Hepatic stellate cell (primary cell): ENCODE measurements at places on chromosomes 13 and 19.

GRCh38 chr13:85588359-85588758 lies 210.9 kb downstream of the SLITRK6 start:
- DNase-seq: no peak

DNA sequence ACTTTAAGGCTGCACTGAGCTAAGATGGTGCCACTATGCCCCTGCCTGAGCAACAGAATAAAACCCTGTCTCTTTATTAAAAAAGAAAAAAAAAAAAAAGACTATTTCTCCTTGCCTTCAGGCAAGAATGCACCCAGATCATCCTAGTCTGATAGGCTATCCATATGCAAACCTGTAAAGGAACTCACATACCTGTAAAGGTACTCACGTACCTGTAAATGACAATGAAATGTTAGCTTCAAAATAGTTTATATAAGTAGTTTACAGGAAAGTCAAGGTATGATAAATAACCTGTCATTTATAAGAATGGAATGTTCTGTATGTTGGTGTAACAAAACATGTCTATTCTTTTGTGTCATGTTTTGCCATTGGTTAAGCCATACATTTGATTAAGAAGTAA lies 86.3 kb downstream of the PIBF1 start:
- DNase-seq: no peak

DNA sequence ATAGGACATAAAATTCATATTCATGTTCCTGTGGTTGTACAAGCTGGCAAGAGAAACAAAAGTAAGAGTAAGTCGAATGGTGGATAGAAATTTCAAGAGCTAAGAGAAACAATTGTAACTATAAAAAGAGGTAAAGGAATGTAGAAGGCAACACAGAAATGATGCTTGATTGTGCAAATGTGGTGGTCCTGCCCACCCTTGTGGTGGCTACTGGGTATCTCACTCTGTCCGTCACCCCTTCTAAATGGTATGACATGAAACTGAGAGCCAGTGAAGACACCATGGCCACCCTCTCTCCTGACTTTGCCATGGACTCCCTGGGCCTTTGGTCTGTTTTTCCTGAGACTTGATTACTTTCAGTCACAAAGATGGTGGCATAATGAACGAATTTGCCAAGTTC lies 925.9 kb upstream of the SLITRK6 start:
- no peak for DNase-seq

DNA sequence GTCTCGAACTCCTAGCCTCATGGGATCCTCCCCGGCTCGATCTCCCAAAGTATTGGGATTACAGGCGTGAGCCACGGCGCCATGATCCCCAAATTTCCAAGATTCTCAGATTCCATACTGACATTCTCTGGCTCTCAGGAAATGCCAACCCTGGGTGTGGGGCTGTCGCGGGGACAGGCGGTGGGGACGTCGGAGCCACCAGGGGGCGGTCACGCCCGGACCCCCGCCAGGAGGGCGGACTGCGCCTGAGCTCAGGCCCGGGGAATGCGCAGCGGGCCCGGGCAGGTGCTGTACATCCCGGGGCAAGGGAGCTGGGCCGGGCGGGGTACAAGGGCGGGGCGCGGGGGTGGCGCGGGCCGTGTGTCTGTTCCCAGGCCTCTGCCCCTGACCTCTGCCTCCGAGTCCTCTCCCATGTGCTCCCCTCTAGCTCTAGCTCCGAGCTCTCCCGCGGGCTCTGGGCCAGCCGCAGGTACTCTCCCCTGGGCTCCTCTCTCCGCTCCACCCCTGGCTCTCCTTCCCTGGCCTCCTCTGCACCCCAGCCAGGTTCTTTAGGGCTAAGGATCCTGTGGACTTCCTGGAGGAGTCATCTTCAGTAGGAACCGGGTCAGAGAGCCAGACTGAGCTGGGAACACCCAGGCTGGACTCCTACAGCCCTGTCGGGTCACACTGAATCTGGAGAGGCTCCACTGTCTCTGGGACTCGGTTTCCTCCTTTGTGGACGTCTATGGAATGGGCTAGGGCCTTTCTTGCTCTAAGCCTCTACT lies 2.4 kb downstream of the PPP1R13L start:
- peak; percentile 79 for DNase-seq

DNA sequence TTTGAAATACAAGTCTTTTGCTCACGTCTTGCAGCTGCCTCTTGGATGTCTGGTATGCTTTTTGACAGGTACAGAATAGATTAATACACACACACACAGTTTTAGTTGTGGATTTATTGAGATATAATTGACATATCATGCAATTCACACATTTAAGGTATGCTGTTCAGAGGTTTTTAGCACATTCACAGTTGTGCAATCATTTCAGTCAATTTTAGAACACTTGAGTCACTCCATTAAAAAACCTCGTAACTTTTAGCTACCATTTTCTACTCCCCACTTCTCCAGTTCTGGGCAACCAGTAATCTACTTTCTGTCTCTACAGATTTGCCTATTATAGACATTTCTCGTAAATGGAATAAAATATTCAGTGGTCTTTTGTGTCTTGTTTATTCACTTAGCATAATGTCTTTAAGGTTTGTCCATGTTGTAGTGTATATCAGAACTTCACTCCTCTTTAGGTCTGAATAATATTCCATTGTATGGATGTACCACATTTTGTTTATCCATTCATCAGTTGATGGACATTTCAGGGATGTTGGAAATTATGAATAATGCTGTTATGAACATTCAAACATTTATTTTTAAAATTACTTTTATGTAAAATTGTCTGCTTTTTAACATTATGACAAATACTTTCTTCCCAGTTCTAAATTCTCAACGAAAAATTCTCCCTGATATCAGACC lies 2.5 kb upstream of the ZMYM2 start:
- no peak for DNase-seq

- peak; percentile 36 for DNase-seq
Observed at GRCh38 chr19:49814010-49814409, 918 bp upstream of the FUZ start.

DNA sequence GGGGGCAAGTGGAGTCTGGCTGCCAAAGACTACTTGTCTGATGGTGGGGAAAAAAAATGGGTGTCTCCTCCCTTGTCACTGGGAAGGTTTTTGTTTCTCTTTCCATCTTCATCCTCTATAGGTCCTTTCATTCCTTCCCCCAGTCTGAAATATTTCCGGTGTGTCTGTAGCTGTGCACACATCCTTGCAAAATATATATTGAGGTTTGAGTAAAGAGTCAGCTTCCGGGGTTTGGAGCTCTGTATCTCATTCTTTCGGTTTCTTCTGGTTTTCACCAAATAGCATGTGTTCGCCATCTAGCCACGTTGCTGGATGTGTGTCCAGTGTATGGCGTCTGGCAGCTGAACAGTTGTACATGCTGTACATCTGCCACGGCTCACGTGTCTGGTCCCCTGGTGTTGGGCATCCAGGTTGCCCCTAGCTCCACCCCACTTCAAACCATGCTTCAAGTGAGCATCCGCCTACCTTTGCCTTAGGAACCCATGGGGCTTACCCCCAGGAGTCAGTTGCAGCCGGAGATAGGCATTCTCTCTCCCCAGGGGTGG lies 142.2 kb downstream of the SIPA1L3 start:
- DNase-seq: no peak

GRCh38 chr19:4991996-4992698 lies 23.2 kb downstream of the KDM4B start:
- DNase-seq: no peak

DNA sequence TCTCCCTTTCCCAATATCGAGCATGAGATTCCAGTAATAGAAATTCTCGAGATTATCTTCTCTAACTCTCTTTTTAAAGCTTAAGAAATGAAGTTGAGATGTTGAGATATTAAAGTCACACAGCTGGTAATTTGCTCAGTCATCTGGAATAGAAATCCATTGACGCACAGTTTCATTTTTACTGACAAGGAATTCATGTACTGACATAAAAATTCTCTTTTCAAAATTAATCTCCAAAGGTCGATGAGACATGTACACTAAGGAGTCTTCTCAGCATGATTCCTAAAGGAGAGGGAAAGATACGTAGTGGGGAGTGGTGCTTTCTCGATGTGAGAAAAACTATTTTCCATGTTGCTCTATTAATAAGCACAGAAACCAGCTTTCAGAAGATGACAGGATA lies 1639.5 kb upstream of the MIR17HG start:
- DNase-seq: no peak

- DNase-seq: no peak
Observed at GRCh38 chr19:29681422-29682235, 16.4 kb downstream of the PLEKHF1 start.

DNA sequence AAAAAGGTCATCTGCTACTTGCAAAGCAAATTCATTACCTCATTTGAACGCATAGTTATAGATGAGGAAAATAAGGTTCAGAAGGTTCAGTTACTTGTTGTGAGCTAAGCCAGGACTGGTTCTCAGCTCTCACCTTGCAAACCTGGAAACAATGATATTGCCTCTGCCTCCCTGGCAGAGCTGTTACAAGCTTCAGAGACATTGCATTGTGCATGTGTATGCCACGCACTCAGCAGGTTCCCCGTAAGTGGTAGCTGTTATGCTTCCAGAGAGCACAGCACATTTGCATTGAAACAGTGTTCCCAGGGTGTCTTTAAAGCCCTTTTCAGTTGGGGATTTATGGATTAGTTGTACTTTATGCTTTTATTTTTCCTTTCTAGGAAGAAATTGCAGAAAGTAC lies 80.6 kb downstream of the DGKH start:
- DNase-seq: no peak

DNA sequence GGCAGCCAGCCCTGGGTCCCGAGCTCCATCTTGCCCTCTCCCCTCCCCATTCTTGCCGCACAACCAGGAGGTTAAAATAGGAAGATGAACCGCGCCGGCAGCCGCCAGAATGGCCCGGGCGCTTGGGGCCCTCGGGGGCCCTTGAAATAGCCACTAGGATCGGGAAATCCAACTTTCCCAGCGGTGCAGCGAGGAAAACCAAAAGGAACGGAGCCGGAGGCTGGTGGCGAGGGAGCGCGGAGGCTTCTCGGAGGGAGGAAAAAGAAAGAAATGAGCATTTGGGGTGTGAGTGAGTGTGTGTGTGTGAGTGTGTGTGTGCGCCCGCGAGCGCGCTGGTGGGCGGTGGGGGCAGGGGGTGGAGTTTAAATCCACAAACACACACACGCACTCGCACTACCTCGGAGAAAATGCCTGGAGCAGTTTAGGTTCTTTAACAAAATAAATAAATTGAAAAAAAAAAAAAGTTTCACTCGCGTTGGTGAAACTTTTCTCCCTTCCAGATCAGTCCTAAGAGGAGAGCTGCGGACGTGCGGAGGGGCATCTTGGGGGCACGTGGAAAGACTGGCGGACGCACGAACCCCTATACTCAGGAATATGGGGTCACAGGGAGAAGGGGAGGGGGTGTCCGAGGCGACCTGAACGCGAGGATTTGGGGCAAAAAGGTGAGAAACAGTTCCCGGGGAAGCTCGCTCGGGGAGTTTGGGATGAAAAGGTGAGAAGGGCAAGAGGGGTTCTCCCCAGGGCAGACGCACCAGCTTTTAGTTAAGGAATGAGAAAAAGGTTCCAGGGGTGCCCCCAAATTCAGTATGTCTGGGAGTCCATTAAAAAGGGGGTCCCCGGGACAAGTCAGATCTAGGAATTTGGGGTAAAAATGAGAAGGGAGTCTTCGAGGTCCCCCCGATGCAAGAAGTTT lies 1.3 kb downstream of the RFX2 start:
- peak; percentile 61 for DNase-seq

GRCh38 chr13:106537521-106537920 lies 2.1 kb upstream of the EFNB2 start:
- no peak for DNase-seq

DNA sequence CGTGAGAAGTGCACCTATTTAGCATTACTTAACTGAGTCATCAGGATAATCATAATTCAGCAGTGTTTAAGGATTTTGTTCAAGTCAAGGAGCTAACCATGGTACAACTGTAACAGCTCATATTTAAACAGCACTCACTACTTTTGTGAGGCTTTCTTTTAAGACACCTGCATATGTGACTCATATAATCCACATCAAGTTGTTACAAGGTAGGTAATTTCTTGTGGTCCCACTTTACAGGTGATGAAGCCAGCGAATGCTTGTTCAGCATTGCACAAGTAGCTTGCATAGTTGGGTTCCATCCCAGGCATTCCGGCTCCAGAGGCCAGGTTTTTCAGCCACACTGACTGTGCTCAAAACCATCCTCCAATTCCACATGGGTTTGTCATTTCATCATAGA lies 569.2 kb downstream of the MYO16 start:
- no peak for DNase-seq
